Activated CD8-positive, alpha-beta T cell treated with anti-CD3 and anti-CD28 coated beads for 36 hours (primary cell): ENCODE measurements at places on chromosomes 11 and 22. TPM values are rescaled to one million over a fixed set of nuclear protein-coding genes. Genes with fewer than 3 reads are reported as not detected.

- no peak for DNase-seq
Observed at GRCh38 chr11:2271327-2272227, 1.2 kb upstream of the ASCL2 start.

DNA sequence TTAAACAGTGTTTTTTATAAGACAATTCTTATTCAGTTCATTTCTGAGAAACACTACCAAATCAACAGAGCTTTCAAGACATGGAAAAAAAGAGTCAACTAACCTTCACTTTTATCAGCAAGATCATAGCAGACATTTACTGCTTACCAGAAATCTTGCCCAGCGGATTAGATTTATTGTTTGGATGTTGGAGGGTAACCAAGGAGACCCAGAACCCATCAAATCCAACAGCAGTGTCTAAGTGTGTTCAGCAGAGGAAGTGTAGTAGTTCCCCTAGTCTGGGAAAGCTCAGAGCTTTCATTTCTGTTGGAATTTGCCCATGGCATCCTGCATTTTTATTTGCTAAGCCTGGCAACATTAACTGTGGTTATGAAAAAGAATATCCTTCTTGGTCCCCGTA, 2.4 kb upstream of the PGM2L1 start:
- no peak for DNase-seq

DNA sequence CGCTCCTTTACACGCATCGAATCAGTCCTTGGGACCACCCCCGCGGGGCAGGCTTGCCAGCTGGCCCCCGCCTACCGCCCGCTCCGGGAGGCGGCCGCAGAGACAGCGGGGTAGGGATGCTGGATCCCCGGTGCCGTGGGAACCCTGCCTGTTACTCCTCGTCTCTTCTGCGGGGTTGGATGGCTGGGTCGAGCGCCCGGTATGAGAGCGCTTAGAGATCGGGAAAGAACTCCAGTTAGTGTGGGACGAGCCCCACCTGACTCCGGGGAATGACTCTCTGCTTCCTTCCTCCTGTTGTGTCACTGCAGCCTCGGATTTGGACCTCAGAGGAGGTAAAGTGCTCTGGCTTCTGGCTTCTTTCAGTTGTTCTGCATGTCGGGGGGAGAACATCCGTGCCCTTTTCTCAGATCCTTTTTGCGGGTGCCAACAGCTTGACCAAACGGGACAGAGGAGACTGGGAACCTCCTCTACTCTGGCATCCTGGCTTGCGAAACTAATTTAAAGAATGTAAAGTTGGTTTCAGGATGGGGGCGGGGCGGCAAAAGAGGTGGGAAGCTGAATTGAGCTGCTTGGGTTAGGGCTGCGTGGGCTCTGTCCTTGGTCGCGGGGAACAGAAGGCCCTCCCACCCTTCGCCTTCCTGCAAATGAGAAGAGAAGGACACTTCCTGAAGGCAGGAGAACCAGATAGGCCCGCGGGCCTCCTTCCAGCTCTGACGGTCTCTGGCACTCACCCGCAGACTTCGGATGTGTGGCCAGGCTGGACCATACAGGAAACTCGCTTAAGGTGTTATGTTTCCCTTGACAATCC, 938 bp downstream of the LAYN start:
- DNase-seq: peak; percentile 33

GRCh38 chr11:115302946-115303703, 201.1 kb downstream of the CADM1 start:
- no peak for DNase-seq

DNA sequence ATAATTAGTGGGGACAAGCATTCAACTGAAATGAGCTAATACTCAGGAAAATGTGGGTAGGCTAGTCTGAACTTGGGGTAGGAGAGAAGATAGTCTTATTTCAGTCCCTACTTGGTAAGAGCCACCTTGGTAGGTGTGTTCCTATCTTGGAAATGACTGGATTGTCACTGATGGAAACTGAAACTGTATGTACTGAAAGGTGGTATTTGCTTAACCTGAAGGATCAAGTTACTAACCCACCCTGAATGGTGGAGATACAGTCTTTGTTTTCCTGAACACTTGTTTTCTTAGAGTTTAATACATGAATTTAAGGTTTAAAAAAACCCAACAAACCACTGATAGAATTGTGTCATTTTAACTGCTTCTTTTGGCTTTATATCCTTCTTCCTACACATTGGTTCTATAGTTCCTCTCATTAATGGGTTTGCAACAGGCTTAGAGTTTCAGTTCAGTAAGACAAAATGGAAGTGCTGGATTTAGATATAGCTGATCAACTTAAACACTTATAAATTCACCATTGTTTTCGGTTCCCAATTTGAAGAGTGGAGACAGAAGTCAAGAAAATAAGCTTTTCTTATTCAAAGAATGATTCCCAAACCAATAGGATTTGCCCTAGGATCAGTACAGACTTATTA, 4.2 kb downstream of the FAR1 start:
- DNase-seq: no peak

GRCh38 chr11:73760135-73760678, 667 bp downstream of the RAB6A start:
- DNase-seq: no peak

- DNase-seq: no peak
Observed at GRCh38 chr11:45142241-45143055, 4.0 kb upstream of the PRDM11 start.

DNA sequence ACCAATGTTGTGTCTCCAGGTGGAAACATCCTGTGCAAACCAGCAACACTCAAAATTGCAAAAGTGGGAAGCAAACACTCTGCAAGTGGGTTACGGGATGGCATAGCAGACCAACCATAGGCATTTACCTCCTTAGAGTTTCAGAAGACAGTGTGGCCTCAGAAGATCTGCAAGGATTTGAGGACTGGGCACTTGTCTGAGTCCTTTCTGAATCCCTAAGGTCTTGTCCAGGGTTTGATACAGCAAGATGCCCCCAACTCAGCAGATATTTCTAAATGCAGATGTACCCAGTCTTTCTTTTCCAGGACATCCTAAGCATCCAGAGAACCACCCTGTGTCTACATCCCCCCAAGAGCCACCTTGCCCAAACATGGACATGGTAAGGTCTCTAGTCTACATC, 51.7 kb upstream of the SHANK2 start:
- DNase-seq: no peak

DNA sequence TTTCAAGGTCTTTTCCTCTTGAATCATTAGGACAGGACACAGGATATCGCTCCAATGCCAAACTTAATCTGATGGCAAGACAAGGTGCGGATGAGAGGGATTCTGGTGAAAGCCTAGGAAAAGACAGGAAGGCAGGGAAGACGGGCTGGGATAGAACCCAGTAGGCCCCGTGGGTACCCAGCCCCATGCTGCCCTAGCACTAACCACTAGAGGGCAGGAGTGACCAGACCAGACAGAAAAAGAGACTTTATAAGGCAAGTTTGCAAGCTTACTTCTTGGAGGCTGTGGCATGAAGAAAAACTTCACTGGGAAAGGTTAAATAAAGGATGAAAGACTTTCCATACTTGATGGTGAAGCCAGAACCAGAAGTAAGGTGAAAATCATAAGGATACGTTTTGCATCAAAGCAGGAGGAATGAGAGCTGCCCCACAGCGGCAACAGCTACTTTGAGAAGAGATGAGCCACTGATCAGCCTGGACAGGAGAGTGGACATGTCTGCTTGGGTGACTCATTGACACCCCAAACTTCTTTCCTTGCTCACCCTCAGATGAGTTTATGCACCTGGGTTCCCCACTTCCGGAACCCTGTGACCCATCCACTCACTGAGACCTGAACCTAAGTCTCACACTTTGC, 39.8 kb downstream of the SYN3 start:
- DNase-seq: peak; percentile 60

GRCh38 chr11:121544956-121545355, 92.2 kb upstream of the SORL1-AS1 start:
- DNase-seq: peak; percentile 62

DNA sequence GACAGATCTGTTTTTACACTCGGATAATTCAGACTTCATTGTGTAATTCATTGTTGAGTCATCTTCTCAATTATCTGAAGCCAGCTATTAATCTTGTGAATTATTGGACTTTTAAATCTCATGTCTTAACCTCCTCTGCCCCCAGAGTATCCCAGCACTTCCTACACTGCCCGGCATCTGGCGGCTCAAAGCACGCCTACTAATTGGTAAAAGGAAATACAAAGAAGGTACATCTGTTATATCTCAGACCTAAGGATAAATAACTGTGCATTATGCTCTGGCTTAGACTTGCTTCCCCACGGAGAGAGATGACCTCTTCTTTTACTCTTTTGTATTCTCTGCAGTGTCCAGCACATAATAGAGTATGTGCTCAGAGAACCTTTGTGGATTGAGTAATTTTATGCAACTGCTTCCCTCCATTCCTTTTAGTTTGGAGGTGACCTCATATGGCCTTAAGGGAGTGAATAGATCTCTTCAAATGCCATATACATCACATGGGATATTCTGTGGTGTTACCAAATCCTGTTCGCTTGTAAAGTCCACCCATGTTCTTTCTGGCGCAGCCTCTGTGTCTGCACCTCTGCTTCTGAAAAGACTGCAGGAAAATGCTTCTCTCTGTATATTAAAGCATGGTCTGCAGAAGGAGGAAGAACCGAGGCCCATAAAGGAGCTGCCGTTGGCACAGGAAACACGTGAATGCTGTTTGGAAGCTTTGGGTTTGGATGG, 125.6 kb upstream of the SORL1-AS1 start:
- DNase-seq: no peak

- DNase-seq: no peak
Observed at GRCh38 chr11:36062796-36063365, 119.0 kb downstream of the LDLRAD3 start.

Gene TYR
- total RNA-seq: not detected

Gene CBLIF
- total RNA-seq: not detected

Gene LMO1
- total RNA-seq: not detected

Gene CHST1
- not detected for total RNA-seq

Gene ART1
- total RNA-seq: not detected

Gene HYOU1
- 101 TPM for total RNA-seq

Gene TECTA
- total RNA-seq: 0.16 TPM

Gene NXPE1
- total RNA-seq: not detected

Gene OPCML
- total RNA-seq: not detected
